ENCODE measurements at places on chromosomes 5 and 9.
A peak's percentile ranks its signal among the peaks of the same experiment; 100 is the strongest.

DNA sequence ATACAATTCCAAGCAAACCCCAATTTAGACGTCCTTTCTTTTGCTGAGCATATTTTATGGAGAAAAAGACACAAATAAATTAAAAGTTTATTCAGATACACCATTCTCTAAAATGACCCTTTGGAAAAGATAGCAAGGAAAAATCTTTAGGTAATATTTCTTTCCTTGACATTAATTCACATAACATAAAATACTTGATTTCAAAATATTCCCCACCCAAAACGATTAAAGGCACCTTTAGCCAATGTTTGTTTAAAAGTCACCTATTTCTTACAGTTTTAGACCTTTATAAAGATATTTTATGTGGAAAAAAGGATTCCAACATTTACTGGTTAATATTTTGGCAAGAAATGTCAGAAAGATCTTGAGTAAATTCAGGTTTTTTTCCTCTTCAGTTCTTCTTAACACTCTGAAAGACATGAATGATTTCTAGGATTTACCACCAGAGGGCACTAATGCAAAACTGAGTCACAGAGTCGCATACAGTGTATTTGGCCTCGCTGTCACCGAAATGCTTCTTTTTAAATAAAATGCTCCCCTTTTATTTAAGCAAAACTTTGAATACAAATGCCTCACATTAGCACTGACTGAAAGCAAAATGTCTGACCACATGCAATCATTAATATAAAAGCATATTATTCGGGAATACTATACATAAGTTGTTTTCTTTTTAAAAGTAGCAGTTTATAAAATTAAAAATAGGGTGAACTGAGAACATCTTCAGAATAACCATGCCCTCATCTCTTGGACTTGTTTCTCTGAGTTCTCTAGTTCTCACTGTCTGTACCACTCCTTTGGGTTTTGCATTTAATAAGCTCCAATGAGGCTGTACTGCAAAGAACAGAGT, 122.5 kb downstream of the SLC1A3 start:
- DNase-seq: peak; percentile 59

DNA sequence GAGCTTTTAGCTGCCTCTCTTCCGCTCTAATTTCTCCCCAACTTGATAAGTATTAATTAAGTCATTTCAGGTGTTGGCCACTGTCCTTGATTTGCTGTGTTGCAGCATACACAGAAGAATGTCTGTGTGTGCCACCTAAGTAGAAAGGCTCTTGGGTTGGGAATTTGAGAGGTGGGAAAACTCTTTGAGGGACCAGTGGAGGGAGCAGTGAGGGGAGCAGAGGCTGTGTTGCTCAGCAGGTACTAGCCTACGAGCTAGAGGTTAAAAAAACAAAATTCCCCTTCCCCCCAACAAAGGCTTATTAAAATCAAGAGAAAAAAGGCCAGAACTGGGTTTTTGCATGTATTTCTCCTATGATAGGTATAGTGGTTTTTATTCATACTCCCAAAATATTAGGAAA, 20.9 kb downstream of the RPS23 start:
- no peak for DNase-seq

GRCh38 chr9:27329291-27329690, 32.3 kb upstream of the EQTN start:
- no peak for DNase-seq

DNA sequence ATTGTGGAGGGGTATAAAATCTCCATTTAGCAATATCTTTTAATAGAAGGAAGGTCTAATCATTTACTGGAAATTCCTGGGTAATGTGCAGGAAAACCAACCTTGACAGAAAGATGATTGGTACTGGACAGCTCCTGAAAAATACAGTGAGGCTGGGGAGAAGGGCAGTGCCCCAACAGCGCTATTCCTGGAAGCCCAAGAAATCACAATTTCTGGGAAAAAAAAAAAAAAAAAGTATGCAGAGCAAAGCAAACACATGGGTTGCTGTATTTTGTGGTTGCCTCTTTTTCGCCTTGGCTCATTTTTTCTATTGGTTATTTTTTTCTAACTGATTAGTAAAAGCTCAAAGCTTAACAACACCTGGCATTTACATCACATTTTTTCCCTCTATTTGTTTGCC, 249.7 kb downstream of the ENC1 start:
- DNase-seq: no peak

DNA sequence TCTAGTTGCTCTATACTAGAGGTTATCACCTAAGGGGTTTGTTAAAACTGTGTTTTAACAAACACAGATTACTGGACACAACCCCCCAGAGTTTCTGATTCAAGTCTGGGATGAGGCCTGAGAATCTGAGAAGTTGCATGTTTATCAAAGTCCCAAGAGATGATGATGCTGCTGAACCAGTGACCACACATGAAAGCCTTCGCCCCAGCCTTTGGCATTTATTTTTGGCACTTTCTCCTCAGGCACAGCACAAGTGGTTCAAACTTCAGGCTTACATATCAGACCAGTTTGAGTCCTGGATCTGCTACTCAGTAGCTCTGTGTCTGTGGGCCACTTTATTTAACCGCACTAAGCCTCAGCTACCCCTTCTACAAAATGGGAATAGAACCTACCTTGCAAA, 407.2 kb upstream of the PIK3R1 start:
- DNase-seq: no peak

DNA sequence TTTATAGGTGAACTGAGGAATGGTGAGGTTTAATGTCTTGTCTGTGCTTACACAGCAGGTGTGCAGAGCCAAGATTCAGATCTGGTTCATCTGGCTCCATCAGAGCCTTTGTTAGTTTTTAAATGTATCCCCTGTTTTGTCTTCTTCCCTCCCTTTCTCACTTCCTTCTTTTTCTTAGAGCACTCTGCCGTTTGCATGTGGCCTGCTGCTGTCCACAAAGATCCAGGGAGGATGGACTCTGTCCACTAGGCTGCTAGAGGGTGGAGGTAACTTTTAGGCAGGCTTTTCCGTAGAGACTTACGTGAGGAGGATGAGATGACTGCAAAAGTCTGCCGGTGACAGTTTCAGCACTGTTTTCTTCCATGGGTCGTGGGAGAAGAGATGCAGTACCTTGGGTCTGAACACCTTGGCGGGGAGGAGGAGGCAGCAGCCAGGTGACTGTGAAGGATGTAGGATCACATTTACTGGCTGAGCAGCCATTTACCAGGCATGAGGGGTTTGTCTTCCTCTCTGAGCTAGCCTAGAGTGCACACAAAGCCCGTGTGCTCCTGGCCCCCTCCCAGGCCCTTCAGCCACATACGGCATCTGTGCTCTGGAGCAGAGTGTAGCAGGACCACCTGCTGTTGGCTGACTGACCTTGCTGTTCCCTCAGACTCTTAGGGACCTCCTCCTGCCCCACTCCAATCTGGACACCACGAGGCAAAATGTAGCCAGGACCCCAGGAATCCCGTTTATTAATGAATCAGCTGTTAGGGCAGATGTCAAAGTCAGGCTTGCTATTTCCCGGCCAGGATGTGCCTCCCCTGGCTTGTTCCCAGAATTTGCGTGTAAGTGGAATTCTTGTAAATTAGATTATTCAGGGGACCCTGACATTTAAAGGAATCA, 1.8 kb downstream of the NTMT1 start:
- DNase-seq: no peak
